ENCODE measurements at places on chromosomes 7 and 10.

DNA sequence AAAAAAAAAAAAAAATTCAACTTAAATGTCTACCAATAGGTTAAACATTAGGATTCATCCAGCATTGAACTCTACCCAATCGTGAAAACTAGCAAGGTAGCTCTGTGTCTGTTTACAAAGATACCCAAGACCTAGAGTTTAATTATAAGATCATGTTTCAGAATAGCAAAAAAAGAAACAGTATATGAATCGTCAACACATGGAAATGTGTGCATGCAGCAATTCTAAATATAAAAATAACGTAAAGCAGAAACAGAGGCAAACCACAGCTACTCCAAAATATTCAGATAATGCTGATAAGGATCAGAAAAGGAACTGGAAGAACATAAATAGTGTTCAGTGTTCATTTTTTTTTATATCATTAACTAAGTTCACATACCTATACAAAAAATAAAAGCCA is 68.7 kb downstream of the AFAP1L2 start:
- no peak for DNase-seq

GRCh38 chr7:139111811-139112301 is 2.3 kb upstream of the ZC3HAV1 start:
- no peak for DNase-seq

DNA sequence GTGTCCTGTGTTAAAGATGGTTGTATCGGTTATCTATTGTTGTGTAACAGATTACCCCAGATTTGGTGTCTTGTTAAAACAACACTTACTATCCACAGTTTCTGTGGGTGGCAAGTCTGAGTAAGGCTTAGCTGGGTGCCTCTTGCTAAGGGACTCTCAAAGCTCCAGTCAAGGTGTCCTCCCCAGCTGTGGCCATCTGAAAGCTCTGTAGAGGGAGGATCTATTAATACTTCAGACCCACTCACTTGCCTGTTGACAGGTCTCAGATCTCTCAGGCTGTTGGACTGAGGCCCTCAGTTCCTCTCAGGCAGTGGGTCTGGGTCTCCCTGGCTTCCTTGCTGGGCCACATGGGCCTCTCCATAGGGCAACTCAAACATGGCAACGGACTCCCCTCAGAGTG is 19.6 kb downstream of the ARID5B start:
- DNase-seq = no peak

DNA sequence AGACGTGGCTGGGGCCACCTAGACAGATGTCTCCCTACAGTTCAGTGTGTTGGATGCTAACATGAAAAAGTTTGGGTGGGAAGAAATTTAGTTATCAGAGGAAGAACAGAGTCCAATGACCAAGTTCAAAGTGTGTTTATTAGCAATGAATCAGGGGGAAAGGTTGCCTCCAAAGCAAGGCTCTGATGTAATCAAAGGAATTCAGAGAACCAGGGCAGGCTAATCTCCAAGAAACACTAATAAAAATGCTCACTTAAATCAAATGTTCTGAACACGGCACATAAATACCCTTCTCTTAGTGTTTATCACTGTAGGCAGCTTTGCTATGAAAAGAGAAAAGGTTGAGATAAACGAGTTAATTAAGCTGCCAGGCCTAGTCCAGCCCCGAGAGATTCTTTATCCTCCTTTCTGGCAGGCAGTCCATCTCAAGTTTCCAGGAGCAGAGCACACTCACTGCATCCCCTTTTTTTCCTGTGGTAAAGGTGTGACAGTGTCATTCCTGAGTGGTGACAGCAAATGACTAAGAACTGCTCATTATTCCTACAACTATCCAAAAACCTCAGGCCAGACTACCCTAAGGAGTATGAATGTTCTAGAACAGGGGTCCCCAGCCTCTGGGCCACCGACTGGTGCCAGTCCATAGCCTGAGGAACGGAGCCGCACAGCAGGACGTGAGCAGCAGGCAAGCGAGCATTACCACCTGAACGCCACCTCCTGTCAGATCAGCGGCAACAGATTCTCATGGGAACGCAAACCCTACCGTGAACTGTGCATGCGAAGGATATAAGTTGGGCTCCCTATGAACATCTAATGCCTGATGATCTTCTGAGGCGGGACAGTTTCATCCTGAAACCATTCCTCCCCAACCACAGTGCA is 66.9 kb upstream of the FHIP2A start:
- DNase-seq = peak; percentile 25

DNA sequence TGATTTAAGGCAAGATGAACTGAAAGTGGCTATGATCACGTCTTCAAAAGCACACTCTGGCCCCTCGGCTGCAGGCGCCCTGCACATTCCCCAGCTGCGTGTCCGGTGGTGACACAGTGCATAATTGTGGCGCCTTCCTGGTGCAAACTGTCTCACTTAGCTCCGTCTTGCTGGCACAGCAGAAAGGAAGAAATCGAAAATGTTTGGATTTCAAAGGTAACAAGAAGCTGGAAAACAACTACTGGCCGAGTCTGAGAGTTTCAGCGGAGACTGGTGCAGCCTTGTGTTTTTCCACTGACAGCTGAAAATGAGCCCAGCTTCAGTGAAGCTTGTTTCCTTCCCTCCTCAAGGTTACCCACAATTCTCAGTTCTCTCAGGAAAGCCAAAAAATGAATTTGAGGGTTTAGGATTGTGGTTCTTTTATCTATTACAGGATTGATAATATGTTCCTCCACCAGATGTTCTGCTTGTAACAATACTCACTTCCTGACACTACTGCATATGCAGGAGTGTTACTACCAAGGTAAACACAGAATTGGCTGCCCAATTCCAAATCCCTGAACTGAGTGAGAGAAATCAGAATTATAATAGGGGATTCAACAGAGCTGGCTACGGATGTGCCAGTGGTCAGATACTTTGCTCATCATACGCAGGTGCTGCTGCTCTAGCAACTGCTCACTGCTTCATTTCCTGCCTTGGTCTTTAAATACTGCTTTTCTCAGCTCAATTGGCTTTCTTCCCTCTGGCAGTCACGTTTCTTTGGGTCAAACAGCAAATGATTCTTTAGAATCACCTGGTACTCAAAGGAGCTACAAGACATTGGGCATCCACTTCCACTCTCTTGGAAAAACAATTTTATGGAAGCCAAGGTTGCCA is 63.7 kb downstream of the TRUB1 start:
- DNase-seq = peak; percentile 13

- DNase-seq = no peak
Measured at GRCh38 chr10:16663444-16663843, 141.8 kb upstream of the C1QL3 start.

GRCh38 chr7:95550546-95550945 is 45.8 kb downstream of the PDK4 start:
- DNase-seq = no peak

DNA sequence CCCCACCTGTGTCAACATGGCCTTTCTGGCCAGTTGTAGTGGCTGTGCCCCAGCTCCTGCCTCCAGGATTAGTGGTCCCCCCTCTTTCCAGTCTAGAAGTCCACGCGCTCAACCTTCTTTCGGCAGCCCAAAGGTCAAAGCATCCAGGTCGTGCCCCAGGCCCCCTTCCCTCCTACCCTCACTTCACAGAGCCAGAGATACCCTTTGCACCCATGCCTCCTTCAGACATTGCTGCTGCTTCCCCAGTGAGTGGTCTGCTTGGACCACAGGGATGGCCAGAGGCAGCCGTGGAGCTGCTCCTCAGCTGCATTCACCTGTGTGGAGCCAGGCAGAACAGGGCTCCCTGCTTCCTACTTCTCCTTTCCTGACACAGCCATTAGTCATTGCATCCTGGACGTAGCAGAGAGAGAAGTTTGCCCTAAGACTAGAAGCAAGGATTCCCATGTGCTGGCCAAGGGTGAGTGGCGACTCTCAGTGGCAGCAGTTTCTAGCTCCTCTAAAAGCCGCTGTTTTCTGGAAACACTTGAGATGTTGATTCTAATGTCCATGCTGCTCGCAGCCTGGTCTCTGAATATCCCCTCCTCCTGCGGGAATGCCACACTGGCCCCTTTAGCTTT is 243.1 kb upstream of the SHH start:
- DNase-seq = no peak

- no peak for DNase-seq
Measured at GRCh38 chr7:7686811-7687508, 31.4 kb downstream of the RPA3 start.

DNA sequence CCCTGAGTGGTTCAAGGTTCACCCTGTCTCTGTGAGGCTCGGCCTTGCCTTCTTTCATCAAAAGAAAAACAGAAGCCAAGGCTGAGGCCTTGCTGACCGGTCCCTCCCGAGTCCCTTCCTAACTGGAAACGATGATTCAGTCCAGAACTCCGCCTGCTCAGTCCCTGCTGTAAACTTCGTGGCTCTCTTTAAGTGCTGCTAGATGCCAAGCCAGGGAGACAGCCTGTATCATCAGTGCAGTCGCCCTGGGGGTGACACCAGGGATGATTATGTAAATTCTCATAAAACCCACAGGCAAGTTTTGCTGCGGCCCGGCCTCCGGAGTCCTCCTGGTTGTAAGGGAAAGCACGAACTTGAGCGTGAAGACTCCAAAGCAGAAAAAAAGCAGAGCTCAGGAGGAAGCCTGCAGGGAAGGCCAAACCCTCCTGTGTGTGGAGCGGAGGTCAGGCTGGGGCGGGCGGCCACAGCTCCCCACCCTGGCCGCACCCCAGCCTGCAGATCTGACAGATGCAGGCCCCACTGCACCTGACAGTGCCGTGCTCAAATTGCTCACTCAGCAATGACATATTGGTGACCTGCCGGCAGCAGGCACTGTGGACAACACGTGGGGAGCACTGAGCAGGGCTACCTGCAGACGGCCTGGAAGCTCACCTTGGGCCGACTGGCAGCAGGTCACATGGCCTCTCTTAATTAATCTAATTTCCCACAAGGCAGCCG is 123.4 kb downstream of the DYNC2I1 start:
- DNase-seq = no peak

- peak; percentile 37 for DNase-seq
Measured at GRCh38 chr7:90461219-90461618, 8.2 kb upstream of the PTTG1IP2 start.

DNA sequence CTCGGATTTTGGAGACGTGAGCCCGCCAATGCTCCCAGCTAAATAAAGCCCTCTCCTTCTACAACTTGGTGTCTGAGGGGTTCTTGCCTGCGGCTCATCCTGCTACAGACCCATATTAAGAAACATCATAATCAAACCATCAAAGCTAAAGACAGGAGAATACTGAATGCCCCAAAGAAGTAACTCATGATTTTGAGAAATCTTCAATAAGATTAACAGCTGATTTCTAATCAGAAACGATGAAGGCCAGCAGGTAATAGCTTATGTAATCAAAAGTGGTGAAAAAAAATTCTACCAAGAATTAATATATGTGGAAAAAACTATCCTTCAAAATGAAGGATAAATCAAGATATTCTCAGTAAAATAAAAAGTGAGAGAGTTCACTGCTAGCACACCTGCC is 130.3 kb downstream of the DNAJC1 start:
- DNase-seq = no peak

DNA sequence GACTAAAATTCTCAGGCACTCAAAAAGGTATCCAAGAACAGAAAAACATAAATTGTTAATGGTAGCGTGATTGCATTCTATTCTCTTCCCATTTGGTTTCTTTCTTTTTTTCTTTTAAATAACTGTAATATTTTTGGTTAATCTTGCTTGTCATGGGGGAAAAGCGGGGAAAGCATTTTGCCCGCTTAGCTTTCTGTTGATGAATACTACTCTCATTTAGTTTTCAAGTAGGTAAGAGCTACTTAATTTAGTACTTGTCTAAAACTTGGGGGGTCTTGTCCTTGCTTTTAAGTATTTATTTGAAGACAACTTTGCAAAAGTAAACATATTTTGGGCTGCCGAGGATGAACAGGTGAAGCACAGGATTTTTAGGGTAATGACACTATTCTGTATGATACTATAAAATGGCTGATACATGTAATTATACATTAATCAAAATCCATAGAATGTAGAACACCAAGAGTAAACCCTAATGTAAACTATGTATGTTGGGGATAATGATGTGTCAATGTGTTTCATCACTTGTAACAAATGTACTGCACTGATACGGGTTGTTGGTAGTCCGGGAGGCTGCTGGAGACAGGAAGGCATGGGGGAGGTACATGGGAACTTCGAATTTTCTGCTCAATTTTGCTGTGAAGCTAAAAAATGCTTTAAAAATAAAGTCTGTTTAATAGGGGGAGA is 1.7 kb downstream of the TES start:
- DNase-seq = no peak
